Amygdala (tissue), 56 donors: ENCODE measurements at places on chromosomes 3 and 15.

GRCh38 chr3:53039376-53039752 lies 6.5 kb downstream of the SFMBT1 start:
- no peak for DNase-seq

DNA sequence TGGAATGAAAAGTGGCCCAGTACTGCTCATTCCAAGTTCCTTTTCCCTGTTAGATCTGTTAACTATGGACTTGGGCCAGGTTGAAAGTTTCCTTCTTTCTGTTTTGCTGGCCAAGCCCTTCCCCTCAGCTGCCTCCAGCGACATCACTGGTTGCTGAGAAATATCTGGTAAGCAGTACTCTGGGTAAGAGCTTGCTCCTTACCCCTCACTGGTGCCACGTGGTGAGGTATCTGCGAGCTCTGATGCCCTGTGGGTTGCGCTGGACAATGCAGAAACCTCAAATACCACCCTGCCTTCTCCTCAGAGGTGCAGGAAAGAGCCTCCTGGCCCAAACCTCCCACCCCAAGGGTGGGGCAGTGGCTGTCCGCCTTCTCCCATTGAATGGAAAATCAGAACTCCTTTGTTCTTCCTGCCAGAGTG lies 42.9 kb upstream of the APH1B start:
- DNase-seq, result peak; percentile 23

GRCh38 chr3:61518590-61518989 lies 42.8 kb upstream of the PTPRG start:
- no peak for DNase-seq

GRCh38 chr3:140913728-140914127 lies 27.9 kb upstream of the SLC25A36 start:
- DNase-seq, result no peak

GRCh38 chr15:52010633-52011595 lies 8.1 kb upstream of the MAPK6 start:
- DNase-seq, result no peak

DNA sequence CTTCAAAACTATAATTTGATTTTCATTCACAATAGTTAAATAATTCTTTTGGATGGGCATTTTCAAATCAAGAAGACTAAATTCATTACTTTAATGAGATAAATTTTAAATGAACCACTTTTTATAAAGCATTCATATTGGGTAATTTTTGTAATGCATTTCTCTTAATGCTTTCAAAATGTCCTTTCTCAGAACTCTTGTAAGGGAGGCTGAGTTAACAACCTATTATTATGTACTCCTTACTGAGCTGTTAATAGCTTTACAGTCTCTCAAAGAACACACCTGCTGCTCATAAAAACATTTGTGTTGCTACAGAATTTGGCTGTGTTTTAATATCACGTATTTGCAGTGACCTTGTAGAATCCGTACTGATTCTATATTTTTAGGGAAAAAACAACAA lies 334.0 kb upstream of the ARL6 start:
- no peak for DNase-seq
